ENCODE measurements at places on chromosomes 4 and X.

- no peak for DNase-seq
Observed at GRCh38 chrX:17584248-17584681, 153.0 kb upstream of the SCML1 start.

DNA sequence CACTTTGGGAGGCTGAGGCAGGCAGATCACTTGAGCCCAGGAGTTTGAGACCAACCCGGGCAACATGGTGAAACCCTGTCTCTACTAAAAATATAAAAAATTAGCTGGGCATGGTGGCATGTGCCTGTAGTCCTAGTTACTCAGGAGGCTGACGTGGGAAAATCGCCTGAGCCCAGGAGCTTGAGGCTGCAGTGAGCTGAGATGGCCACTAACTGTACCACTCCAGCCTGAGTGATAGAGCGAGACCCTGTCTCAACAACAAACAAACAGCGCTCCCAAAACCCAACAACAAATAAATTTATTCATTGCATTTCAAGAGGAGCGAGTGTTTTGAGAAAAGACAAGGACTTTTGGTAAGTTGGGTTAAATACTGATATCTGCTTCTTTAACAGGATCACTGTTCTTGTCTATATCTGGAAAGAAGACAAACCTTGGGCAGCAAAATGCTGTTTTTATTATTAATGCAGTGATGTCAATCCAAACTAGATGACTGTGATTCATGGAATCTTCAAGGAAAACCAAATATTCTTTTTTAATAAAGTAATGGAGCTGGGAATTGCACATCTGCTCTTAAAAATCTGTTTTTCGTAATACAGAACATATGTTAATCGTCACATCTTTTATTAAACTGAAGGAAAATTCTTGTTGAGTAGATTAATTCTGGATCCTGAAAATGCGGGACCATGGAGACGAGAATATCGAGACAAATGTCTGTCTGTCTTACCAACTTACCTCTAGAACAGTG, 90.8 kb upstream of the LIMCH1 start:
- DNase-seq, result no peak

DNA sequence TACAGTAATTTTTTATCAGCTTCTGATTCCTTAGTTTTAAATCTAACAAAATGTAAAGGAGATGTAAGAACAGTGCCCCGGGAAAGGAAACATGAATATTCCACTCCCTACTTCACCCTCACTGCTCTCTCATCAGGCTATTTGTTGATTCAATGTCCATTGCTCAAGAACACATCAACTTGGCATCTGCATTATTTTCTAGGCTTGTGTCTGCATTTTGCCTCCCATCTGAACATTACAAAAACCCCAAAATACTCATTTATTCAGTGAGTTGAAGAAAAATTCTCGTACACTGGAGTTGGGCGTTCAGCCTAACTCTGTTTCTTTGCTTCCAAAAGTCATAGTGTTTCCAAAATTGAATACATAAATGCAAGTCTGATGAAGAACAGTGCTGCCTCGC, 25.6 kb downstream of the ARHGAP6 start:
- DNase-seq, result no peak

- DNase-seq, result no peak
Observed at GRCh38 chrX:86329174-86329573, 180.9 kb downstream of the DACH2 start.

GRCh38 chr4:10134141-10134540, 17.5 kb upstream of the WDR1 start:
- DNase-seq, result no peak

- DNase-seq, result no peak
Observed at GRCh38 chr4:176261481-176261880, 7.5 kb downstream of the ASB5 start.

DNA sequence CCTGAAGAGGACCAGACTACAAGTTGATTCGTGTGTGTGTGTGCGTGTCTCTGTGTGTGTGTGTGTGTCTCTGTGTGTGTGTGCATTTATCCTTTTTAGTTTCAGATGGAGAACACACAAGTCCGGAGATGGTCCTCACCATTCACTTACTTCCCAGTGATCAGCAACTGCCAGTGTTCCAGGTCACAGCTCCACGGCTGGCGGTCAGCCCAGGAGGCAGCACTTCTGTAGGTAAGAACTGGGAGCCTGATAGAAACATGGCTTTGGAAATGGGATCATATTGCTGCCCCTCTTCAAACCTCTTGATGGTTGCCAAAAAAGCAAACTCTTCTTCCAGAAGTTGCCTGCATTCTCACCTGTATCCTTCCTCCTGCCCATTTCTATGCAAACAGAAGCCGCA, 122.6 kb upstream of the ANXA3 start:
- no peak for DNase-seq

DNA sequence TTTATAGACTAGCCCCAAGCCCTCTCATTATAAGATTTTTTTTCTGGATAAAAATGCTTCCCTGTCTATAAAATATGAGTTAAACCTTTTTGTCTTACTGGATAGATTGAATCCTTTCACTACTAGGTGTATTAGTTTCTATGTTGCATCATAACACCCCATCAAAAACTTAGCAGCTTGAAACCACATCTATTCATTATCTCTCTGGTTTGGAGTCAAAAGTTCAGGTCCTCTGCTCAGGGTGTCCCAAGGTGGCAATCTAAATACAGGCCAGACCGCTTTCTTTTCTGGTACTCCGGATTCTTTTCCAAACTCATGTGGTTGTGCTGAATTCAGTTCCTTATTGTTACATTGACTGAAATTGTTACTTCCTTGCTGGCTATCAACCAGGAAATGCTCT, 515.5 kb downstream of the PDHA2 start:
- DNase-seq, result no peak

GRCh38 chr4:71941001-71941400, 90.8 kb upstream of the NPFFR2 start:
- DNase-seq, result peak; percentile 3

GRCh38 chr4:51840781-51841180, 2.2 kb upstream of the DCUN1D4 start:
- no peak for DNase-seq

DNA sequence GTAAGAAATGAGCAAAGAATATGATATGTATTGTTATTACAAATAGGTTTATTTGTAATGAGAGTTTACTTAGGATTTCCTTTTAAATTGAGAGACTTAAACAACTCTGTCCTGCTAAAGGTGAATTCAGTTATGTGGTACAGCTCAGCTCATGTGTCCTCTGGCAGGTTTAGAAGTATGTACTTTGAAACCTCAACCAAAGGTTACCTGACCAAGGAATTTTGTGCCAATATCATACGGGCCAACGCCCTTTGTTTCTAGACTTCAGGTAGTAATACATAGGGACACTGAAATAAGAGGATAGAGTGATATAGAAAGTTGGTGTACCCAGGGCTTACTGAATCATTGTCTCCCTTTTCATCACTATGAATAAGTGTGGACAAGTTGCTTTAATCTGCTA, 25.7 kb downstream of the SLAIN2 start:
- no peak for DNase-seq

DNA sequence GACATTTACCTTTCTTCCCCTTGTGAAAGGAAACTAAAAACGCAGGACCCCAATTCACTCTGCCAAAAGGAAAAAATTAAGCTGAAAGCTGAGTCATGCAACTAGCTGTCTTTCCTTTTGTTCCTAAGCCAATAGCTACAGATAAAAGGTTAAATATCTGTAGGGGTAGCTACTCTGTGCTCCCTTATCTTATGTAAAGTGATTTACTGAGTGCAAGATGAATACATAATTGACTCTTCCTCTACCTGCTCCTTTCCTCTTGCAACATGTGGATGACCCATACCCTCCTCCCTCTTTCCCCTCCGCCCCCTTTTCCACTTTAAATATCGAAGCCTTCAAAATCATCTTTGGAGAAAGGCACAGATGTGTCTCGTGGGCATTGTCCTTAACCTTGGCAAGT, 68.0 kb upstream of the ZNF157 start:
- DNase-seq, result no peak

GRCh38 chr4:47010912-47011446, 17.6 kb upstream of the GABRA4 start:
- no peak for DNase-seq

DNA sequence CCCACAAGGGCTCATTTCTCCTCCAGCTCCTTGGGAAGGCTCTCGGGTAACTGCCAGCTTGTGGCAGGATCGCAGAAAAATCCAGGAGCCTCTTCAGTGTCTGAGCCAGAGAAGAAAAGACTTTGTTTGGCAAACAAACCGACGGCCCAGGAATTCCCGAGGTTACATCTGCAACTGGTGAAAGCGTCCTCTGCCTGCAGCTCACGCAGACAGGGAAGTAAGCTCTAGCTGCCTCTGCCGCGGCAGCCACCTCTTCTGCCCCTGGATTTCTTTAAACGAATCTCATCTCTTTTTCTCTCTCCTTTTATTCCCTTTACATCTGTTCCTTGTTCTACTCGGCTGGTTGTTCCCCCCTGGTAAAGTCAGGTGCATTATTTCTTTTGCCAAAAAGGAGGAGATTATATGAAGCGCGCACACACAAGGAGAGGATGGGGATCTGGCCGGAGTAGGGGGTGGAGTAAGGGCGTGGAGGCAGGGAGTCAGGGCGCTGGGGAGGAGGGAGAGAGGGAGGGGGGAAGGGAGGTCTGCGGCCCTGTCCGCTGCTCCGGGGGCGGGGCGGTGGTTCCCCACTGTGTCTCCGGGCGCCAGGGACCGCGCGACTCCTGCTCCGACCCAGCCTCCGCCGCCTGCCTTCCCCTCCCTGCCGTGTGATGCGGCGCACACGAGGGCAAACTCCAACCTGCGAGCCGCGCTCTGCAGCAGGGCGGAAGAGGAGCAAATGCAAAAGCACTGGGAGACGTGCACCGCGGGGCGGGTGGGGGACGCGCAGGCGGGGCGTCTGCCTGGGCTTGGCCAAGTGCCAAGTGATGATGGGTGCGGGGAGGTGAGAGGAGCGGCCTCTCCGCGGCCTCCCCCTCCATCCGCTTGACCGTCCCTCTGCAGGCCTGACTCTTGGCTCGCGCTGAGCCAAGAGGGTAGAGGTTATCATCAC, at the start of gene DCHS2:
TSS of gene DCHS2 (minus strand) at position 459 of the 931 bp plus-strand sequence. CDS start at position 15, 444 bp downstream.
- peak; percentile 10 for DNase-seq

- no peak for DNase-seq
Observed at GRCh38 chrX:149629730-149630387, 1.7 kb downstream of the TMEM185A start.

DNA sequence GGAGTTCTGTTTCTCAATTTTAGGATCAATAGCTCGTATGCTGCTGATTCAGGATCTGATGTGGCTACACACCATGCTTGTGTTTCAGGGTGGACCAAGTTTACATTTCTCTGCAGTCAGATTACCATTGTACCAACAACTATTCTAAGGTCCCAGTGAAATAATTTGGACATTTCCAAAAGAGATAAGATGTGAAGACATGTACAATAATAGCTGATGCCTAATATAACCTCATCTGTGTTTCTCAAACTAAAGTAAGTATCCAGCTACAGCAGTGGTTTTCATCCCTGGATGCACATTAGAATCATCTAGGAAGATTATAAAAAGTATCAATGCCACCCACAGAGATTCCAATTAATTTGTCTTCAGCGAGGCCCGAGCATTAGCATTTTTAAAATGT, 209.7 kb downstream of the ANTXR2 start:
- no peak for DNase-seq

- no peak for DNase-seq
Observed at GRCh38 chr4:151169900-151170299, 70.5 kb downstream of the RPS3A start.

GRCh38 chr4:1842339-1842895, 13.5 kb downstream of the LETM1 start:
- no peak for DNase-seq

DNA sequence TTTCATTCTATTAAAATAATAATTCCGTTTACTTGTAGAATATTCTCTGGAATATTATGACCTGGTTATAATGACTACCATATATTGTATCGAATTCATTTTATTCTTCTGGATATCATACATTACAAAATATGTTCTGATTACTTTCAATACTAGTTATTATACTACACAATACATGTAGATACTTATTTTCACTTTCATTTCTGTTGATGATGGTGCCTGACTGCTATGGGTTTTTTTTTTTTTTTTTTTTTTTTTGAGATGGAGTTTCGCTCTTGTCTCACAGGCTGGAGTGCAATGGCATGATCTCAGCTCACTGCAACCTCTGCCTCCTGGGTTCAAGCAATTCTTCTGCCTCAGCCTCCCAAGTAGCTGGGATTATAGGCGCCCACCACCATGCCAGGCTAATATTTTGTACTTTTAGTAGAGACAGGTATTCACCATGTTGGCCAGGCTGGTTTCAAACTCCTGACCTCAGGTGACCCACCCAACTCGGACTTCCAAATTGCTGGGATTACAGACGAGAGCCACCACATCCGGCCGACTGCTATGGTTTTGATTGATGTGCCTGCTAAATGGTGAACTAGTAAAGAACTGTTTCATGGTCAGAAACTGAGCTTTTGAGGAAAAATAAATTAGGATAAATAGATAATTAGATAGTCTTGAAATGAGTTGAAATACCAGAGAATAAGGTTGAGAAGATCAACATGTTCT, 39.5 kb downstream of the PCDH10 start:
- no peak for DNase-seq

- no peak for DNase-seq
Observed at GRCh38 chr4:176031922-176032321, 33.7 kb upstream of the WDR17 start.

- no peak for DNase-seq
Observed at GRCh38 chr4:175070444-175070843, 152.3 kb downstream of the ADAM29 start.

GRCh38 chrX:40230646-40231045, 132.9 kb upstream of the BCOR start:
- DNase-seq, result no peak

GRCh38 chrX:24014388-24015018, 12.5 kb downstream of the KLHL15 start:
- DNase-seq, result no peak

DNA sequence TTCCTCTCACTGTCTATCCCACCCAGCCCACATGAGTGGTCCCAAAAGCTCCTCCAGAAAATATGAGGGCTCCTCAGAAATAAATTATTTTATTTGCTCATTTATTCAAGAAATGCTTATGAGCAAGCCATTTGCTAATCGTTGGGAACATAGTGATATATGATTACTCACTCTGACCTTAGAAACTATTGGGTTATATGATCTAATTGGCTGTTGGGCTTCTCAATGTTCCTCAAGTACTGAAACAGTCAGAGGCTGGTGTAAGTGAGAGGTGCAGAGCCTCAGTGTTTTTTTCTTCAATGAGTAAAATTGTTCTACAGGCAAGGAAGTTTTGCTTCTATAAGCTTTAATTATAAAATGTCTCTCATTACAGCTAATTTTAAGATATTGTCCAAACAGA, 893.8 kb upstream of the INTU start:
- DNase-seq, result no peak

DNA sequence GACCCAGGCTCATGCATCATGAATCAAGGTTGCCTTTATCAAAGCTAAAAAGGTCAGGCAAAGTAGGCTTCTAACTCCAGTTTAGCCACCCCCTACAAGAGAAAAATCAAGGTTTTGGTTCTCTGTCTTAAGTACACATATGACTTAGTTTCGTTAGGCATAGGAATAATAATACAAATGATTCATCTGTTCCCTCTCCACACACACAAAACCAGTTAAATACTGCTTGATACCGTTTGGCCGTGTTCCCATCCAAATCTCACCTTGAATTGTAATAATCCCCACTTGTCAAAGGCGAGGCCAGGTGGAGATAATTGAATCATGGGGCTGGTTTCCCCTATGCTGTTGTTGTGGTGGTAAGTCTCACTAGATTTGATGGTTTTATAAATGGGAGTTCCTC, 226.2 kb downstream of the HS6ST2 start:
- DNase-seq, result no peak

- DNase-seq, result no peak
Observed at GRCh38 chr4:5925419-5926200, 32.7 kb upstream of the CRMP1 start.

GRCh38 chr4:38368613-38369012, 295.4 kb upstream of the KLF3 start:
- no peak for DNase-seq

All from germinal center (tissue), 1 donor.